ENCODE measurements at places on chromosomes 12 and 14.

- no peak for DNase-seq
These were observed 137.3 kb downstream of the MSRB3 start for GRCh38 chr12:65415826-65416225.

GRCh38 chr12:31444736-31445135 lies 118.8 kb upstream of the SINHCAF start:
- DNase-seq: no peak

- no peak for DNase-seq
These were observed 457.4 kb upstream of the ATP2B1 start for GRCh38 chr12:90166012-90166411.

DNA sequence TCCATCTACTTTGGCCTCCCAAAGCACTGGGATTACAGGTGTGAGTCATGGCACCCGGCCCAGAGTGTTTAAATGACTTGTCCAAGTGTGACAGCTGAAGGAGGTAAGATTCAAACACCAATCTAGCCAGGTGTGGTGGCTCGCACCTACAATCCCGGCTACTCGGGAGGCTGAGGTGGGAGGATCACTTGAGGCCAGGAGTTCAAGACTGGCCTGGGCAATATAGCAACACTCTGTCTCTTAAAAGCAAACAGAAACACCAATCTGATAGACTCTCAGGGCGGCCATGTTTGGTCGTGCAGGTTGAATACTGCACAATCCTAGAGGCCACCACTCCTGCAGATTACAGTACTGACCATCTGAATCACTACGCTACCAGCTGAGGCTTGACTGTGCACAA lies 68.7 kb downstream of the RBM19 start:
- DNase-seq: no peak

DNA sequence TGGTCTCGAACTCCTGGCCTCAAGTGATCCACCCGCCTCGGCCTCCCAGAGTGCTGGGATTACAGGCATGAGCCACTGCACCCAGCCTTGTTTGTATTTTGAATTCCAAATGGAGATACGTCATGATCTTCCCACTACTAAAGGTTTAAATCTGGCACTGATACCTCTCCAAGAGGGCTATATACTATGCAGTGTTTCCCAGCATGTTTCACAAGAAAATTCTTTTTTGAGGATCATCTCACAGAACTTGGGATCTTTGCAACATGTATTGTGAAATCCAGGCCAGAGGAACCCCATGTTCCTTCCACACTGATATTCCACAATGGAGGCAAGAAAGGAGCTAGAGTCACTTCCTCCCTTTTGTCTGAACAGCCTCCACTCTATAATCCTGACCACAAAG lies 112.7 kb downstream of the NT5DC3 start:
- no peak for DNase-seq

DNA sequence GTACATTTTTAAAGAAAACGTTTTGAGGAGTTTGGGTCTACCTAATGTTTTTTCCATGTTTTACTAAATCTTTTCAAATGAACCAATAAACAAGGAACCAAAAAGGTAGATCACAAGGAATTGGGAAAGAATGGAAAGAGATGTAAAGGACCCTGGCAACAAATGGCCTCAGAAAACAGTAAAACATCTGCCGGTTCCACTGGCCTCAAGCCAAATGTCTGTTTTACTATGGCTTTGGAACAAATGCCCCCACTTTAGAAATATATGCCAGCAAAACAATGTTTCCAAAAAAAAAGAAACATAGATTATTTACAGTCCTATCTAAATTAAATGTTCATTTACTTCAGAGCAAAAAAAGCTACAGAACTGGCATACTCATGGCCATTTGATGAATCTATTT lies 3.0 kb downstream of the TRMT5 start:
- DNase-seq: no peak

DNA sequence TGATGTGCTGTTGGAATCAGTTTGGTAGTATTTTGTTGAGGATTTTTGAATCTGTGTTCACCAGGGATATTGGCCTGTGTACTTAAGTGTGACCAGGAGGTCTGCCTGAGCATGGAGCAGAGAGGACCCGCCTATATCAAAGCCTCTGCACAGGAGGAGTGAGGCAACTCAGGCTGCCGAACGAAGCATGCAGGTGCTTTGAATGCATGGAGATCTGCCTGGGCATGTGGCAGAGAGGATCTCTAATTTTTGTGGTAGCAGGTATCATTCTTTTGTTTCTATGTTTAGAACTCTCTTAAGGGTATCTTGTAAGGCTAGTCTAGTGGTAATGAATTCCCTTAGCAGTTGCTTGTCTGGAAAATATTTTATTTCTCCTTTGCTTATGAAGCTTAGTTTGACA lies 26.9 kb downstream of the RAB3IP start:
- DNase-seq: no peak

GRCh38 chr12:90211017-90211416 lies 502.4 kb upstream of the ATP2B1 start:
- no peak for DNase-seq

GRCh38 chr12:21252070-21252469 lies 82.6 kb downstream of the SLCO1A2 start:
- no peak for DNase-seq

- DNase-seq: no peak
These were observed 40.8 kb downstream of the DYRK2 start for GRCh38 chr12:67689385-67689784.

- peak; percentile 34 for DNase-seq
These were observed 9.2 kb upstream of the APOLD1 start for GRCh38 chr12:12776261-12776660.

DNA sequence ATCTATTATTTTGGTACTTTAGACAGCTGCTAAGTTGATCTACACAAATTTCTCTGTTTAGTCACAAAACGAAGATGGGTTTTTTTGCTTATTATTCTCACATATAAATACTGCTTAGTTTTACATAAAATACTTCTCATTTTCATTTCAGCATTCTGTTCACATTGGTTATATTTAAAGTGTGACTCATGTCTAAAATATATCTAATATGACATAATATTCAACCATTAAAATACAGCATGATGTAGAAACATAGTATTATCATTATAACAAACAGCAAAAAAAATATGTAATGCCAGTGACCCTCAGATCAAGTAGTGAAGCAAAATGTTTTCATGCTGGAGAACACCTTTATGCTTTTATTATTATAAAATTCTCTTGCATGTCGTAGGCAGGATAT lies 63.7 kb downstream of the SH2B3 start:
- DNase-seq: no peak

DNA sequence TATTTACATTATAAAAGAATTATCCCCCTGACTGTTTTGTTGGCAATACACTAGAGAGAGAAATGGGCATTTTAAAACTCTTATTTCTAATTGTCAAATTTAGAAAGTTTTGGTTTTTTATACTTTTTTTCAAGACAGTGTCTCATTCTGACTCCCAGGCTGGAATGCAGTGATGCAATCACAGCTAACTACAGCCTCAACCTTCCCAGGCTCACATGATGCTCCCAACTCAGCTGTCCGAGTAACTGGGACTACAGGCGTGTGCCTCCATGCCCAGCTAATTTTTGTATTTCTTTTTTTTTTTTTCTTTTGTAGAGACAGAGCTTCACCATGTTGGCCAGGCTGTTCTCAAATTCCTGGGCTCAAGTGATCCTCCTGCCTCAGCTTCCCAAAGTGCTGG lies 8.3 kb upstream of the OR11H6 start:
- no peak for DNase-seq

GRCh38 chr12:126974779-126975178 lies 1292.2 kb upstream of the TMEM132C start:
- no peak for DNase-seq

DNA sequence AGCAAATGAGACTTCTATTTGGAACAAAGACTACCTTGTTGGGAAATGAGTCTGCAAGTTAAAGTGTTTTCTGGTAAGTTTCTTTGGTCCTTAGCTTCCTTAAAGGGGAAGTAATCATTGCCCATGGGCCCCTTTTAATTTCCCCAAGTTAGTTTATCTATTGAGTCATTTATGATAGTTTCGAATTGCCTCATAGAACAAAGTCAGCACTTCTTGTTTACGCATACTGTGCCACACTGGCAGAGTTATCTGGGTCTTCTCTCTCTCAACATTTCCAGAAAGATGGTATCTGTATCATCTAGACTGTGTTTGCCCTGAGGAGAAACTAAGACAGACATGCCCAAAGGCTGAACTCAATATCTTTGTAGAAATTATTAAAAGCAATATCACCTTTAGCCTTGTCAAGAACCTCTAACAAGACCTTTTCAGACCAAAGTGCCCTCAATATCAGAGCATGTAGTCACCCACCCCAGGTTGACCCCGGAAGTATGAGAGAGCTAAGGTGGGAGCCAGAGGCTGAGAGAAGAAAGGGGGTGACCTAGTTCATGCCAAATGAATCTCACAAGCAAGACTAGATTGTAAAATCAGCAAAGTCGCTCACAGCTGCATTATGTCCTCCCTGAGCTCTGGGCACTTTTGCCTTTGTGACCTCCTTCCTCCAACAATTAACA lies 40.0 kb downstream of the GPR65 start:
- no peak for DNase-seq

- no peak for DNase-seq
These were observed 7.0 kb downstream of the PYGL start for GRCh38 chr14:50937325-50937724.

DNA sequence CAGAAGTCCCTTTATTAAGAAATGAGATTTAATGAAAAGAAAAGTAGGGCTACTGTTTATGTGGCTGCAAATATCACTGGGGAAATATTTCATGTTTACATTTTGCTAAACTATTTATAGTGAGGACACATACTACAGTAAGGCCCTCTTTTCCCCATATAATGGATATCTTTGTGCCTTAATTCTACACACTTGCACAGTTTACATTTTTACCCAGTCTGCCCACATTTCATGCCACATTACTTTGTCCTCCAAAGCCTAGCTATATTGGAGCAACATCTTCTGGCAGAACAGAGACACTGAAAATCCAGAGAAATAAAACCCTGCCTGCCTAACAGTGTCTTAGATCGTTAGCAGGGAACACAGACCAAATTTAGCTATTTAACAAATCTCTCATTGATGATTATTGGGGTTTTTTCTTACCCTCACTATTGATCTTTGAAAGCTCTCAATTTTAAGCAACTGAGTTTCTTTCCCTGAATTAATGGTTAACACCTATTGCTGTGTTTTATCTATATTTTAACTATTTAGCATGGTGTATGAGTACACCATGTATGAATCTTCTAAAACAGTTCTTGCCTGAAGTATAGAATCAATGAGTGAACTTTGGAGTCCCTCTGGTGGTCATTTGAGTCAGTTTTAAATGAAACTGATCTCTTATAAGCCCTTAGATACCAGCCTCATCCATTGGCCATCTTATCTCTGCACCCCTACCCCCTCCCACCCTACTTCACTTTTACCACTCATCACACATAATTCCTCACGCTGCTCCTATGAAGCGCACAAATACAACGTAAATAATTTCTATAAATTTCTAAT lies 170.2 kb downstream of the BCAT1 start:
- no peak for DNase-seq

DNA sequence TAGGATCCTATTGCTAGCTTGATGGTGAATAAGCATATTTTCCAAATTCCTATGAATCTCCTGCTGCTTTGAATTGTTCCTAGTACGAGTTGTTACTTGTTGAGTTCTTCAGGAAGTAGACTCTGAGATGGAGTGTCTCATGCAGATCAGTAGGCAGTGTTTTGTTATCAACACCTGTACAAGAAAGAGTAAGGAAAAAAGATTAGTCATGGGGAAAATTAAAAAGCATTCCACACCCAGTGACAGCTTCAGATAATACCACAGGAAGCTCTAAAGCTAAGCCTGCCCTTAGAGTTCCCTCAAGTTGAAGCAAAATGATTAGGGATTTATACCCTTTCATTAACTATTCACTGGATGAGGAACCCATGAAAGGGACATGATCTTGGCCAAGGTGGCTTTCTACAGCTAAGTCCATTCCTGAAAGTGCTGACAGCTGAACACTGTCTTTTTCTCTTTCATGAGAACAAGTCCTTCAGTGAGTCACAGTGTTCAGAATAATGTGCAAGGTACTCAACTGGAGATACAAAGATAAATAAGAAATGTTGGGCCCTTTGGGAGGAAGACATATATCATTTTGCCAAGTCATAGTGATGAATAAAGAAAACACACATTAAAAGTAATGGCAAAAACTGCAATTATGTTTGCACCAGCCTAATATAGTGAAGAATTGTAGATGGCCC lies 49.1 kb downstream of the CCER1 start:
- DNase-seq: no peak

GRCh38 chr12:6032726-6033125 lies 87.7 kb upstream of the ANO2 start:
- DNase-seq: no peak

DNA sequence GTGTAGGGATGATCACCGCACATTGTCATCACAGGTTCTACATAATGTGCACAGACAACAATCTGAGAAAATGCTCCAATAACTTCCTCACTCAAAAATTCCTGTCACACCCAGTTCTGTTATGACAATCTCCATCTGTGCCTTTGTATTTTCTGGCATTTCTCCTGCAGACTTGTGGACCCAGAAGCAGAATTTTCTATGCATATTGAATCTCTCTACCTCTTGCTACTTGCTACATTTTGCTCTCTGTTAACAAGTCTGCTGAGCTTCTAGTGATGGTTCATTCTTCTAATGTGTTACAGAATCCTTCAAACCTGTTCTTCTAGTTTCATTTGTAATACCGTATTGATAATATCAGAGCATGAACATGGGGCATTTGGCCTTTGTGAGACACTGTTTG lies 127.8 kb upstream of the PTPRQ start:
- peak; percentile 51 for DNase-seq

GRCh38 chr12:124391340-124392261 lies 96.7 kb downstream of the RFLNA start:
- no peak for DNase-seq

DNA sequence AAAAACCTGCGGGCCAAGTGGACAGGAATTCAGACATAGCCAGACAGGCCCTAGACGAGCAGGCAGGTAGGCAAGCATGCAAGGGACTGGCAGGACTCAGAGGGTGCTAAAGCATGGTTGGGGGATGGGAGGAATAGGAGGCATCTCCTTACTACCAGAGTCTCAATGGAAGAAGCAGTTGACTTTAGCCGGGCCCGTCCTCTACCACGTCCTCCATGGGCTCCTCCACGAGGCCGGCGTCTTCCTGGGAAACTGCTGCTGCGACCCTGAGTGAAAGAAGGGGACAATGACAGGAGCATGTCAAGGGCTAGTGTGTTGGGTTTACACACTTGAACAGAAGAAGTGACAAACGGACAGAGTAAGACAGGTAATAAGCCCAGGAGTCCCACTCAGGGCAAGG lies 11.6 kb downstream of the KMT2D start:
- no peak for DNase-seq

DNA sequence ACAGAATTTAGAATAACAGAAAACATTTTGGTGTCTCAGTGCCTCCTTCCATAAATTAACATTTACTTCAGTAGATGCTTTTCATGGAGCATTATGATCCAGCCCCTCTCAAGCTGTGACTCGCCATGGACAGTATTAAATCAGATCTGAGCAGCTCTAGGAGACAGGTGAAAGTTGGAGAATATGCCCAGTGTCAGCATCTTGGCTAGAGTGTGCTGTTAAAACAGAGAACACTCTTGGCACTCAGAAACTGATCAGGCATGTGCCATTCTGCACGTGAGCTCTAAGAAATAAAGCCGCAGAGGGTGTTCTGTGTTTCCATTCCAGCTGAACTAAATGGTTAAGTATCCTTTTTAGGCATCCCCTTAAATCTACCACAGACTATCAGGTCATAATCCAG lies 68.0 kb downstream of the DIP2B start:
- no peak for DNase-seq

GRCh38 chr12:42689699-42690098 lies 100.2 kb upstream of the PRICKLE1 start:
- no peak for DNase-seq
